Naive thymus-derived CD4-positive, alpha-beta T cell (primary cell): ENCODE measurements at places on chromosomes 4 and X. TPM values are rescaled to one million over a fixed set of nuclear protein-coding genes. Genes with fewer than 3 reads are reported as not detected.

DNA sequence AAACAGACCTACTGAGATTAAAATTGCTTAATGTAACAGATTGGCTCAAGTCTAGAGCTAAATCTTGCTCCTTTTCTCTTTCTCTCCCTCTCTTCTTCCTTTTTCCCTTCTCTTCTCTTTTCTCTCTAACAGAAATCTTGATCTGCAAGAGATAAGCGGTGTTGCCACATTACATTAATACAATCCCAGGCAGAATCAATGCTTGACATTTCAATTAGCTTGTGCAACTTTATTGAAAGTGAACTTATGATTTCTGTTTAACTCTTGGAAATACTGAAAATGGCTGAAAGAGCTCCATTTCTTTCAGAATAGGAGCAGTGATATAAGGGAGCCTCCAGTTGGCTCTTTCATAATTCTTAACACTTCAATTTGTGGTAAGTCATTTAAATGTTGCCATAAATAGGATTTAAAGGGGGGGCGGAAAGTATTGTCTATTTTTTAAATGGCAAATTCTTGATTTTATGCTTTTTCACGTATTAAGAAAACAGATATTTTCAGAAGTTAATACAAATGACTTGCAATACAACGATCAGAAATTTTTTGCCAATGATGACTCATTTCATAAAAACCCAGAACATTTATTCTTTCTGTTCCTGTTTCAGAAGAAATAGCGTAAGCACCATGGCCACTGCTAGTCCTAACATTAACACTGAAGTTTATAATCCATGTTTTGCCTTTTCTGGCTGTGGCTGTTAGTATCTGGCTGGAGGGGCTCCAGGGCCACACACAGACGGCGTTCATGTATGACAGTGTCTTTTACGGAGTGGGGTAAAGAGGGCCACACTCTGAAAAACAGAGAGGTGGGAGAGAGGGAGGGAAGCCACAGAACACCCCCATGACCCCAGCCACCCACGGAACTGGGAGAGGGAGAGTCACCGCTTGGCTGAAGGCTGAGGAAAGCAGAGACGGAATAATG lies 115.7 kb upstream of the FAT1 start:
- no peak overlapping the region for H3K4me3 ChIP-seq
- no peaks in the 10 kb centered on the region for H3K4me1 ChIP-seq
- DNase-seq = no peak
- no peak overlapping the region for H3K27ac ChIP-seq
- no peaks in the 10 kb centered on the region for H3K36me3 ChIP-seq
- no peaks in the 10 kb centered on the region for H3K27me3 ChIP-seq

The ASB9 gene
- total RNA-seq = not detected

GRCh38 chr4:78764498-78764961 lies 11.6 kb upstream of the BMP2K start:
- no peak overlapping the region for H3K27ac ChIP-seq
- H3K27me3 ChIP-seq = no peaks in the 10 kb centered on the region
- H3K36me3 ChIP-seq = no peaks in the 10 kb centered on the region
- H3K4me3 ChIP-seq = no peak overlapping the region
- no peak for DNase-seq
- no peaks in the 10 kb centered on the region for H3K4me1 ChIP-seq

GRCh38 chr4:165299399-165300060 lies 27.9 kb upstream of the MSMO1 start:
- H3K27ac ChIP-seq = no peak overlapping the region
- DNase-seq = no peak
- no peaks in the 10 kb centered on the region for H3K27me3 ChIP-seq
- H3K4me1 ChIP-seq = no peaks in the 10 kb centered on the region
- H3K36me3 ChIP-seq = peaks cover 4% of the 10 kb centered on the region

The SSX4 gene
- total RNA-seq = not detected in 2 replicates
